ENCODE measurements at places on chromosomes 2 and 18. TPM values are rescaled to one million over a fixed set of nuclear protein-coding genes. Genes with fewer than 3 reads are reported as not detected.
A peak's percentile ranks its signal among the peaks of the same experiment; 100 is the strongest.

DNA sequence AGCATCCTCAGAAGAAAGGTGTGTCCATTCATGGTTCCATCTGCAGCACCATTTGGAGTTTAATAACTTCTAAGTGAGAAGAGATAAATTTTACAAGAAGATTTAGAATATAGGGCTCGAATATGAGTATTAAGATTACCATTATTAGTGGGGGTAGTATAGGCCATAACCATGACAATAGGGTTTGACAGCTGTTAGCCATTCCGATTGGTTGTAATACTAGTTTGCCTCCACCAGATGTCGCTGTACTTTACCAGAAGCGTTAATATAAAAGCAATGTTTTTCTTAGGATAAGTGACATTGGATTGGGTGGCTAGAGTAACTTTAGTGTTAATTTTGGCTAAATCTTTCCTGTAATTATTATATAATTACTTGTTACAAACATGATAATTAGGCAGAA lies 107.5 kb upstream of the SRD5A2 start:
- H3K4me1 ChIP-seq, result no peaks in the 10 kb centered on the region
- H3K36me3 ChIP-seq, result no peaks in the 10 kb centered on the region
- H3K27me3 ChIP-seq, result no peaks in the 10 kb centered on the region
- no peak for DNase-seq
- no peak overlapping the region for H3K4me3 ChIP-seq
- H3K27ac ChIP-seq, result no peak overlapping the region

- H3K27ac ChIP-seq, result no peak overlapping the region
- DNase-seq, result no peak
- H3K27me3 ChIP-seq, result no peaks in the 10 kb centered on the region
- H3K36me3 ChIP-seq, result no peaks in the 10 kb centered on the region
Observed at GRCh38 chr2:128787616-128788015, 468.9 kb upstream of the HS6ST1 start.

- no peak overlapping the region for H3K4me3 ChIP-seq
- no peaks in the 10 kb centered on the region for H3K4me1 ChIP-seq
- H3K36me3 ChIP-seq, result no peaks in the 10 kb centered on the region
- no peaks in the 10 kb centered on the region for H3K27me3 ChIP-seq
- no peak overlapping the region for H3K27ac ChIP-seq
- no peak for DNase-seq
Observed at GRCh38 chr2:102147935-102148334, 5.4 kb downstream of the IL1R1 start.

DNA sequence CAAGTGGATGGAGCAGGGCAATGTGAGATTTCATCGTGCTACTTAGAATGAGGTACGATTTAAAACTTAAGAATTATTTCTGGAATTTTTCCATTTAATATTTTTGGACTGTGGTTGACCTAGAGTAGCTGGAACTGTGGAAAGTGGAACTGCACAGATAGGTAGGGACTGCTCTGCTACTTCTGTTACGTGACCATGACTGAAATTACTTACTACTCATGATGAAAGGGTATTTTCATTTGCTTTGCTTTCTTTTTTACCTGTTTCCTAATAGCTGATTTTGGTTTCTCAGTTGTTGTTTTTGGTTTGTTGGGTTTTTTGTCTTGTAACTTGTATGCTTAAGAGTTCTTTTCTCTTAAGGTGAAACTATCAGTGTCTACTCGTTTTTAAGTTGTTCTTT lies 11.4 kb downstream of the UBE2E3 start:
- no peak for DNase-seq
- no peaks in the 10 kb centered on the region for H3K4me1 ChIP-seq
- H3K27me3 ChIP-seq, result no peaks in the 10 kb centered on the region
- no peak overlapping the region for H3K27ac ChIP-seq
- H3K4me3 ChIP-seq, result no peak overlapping the region
- H3K36me3 ChIP-seq, result no peaks in the 10 kb centered on the region

TPO gene
- polyA plus RNA-seq, result not detected

DNA sequence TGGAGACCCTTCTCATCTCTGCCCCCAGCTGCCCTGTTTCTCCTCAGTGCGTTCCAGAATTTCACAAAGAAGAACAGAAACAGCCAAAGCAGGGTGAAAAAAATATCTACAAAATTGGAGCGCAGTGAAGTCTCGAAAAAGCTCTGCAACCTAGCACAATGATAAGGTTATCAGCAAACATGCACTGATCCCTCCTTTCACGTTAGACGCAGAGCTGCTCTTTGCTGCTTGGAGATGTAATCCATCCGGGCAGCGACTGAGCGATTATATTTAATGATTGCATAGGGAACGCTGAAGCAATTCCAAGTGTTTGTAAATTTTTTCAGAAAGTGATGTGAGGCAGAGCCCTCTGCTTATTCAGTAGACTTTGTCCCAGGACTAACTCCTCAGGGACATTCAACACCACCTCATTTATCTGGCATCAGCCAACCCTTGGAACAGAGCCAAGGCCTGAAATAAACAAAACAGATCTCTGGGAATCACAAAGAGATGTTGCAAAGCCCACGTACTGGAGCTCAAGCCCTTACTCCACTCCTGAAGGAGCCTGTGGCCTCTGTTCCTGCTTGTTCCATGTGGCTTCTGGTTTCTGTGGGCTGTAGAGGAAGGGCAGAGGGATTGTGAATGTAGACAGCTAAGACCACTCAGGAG lies 172.6 kb upstream of the BCL2L11 start:
- H3K27ac ChIP-seq, result no peak overlapping the region
- DNase-seq, result no peak
- no peaks in the 10 kb centered on the region for H3K36me3 ChIP-seq
- no peaks in the 10 kb centered on the region for H3K27me3 ChIP-seq
- H3K4me3 ChIP-seq, result no peak overlapping the region
- H3K4me1 ChIP-seq, result no peaks in the 10 kb centered on the region

DNA sequence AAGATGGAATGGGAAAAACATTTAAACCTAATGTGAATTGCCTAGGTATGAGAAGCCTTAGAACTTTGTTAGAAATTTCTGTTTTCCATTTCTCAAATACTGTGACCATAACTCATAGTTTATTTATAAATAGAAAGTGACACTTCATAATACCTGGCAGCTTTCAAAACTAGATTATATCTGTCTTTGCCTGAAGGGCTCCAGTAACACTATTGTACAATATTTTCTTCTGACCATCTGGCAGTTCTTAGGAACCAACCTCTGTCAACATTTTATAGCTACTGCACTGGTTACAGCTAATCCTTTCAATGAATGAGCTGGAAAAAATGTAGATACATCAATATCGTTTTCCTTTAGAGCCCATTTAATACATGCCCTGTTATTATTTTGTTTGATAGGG lies 237.4 kb downstream of the CAMKMT start:
- H3K27ac ChIP-seq, result no peak overlapping the region
- H3K36me3 ChIP-seq, result no peaks in the 10 kb centered on the region
- no peak for DNase-seq
- H3K4me1 ChIP-seq, result no peaks in the 10 kb centered on the region
- no peak overlapping the region for H3K4me3 ChIP-seq
- H3K27me3 ChIP-seq, result no peaks in the 10 kb centered on the region

DNA sequence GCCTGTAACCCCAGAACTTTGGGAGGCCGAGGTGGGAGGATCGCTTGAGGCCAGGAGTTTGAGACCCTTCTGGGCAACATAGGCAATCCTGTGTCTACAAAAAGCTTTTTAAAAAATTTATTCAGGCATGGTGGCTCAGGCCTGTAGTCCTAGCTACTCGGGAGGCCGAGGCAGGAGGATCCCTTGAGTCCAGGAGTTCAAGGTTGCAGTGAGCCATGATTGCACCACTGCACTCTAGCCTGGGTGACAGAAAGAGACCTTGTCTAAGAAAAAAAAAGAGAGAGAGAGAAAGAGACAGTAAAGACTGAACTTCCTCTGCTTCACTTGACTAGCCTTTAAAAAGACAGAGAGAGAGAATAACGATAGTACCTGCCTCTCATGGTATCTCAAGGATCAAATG lies 62.4 kb downstream of the INPP5D start:
- H3K36me3 ChIP-seq, result peaks cover 69% of the 10 kb centered on the region
- no peak overlapping the region for H3K4me3 ChIP-seq
- DNase-seq, result no peak
- no peaks in the 10 kb centered on the region for H3K27me3 ChIP-seq
- H3K27ac ChIP-seq, result no peak overlapping the region

WNT10A gene
- 1.2 TPM for polyA plus RNA-seq

DNA sequence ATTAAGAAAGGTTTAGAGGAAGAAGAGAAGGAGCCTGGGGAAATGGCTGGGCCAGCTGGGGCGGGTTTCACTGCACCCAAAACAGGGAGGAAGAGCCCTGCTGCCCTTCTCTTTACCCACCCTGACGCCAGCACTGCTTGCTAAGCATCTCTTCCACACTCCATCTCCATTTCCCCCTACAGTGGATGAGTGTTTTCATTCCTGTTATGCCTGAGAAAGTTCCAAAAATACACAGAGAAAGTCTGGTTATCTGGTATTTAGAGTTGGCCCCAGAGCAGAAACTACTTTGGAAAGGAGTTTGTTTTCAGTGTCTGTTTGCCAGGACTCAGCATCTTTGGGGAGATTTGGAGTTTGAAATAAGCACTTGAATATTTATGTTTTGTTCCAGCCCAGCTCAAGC lies 451.0 kb downstream of the SLC4A3 start:
- H3K4me1 ChIP-seq, result no peaks in the 10 kb centered on the region
- no peak overlapping the region for H3K27ac ChIP-seq
- no peaks in the 10 kb centered on the region for H3K27me3 ChIP-seq
- DNase-seq, result no peak
- no peaks in the 10 kb centered on the region for H3K36me3 ChIP-seq

SFT2D3 gene
- polyA plus RNA-seq, result 2.1 TPM

GRCh38 chr2:106085181-106085940 lies 108.7 kb downstream of the UXS1 start:
- no peaks in the 10 kb centered on the region for H3K27me3 ChIP-seq
- H3K27ac ChIP-seq, result peak overlapping the region; percentile 64
- H3K4me3 ChIP-seq, result peak overlapping the region; percentile 6

GRCh38 chr2:166373539-166373938 lies 2.2 kb downstream of the SCN9A start:
- no peak overlapping the region for H3K27ac ChIP-seq
- no peaks in the 10 kb centered on the region for H3K36me3 ChIP-seq
- H3K4me3 ChIP-seq, result no peak overlapping the region
- no peak for DNase-seq

All from naive thymus-derived CD4-positive, alpha-beta T cell (primary cell).